Stimulated activated CD4-positive, alpha-beta T cell treated with anti-CD3 and anti-CD28 coated beads, Interleukin-1b, Interleukin-23, amount 100 ng/mL, for 1 hour (primary cell): ENCODE measurements at places on chromosomes 2 and 18.

GRCh38 chr2:217327953-217328621, 468.2 kb upstream of the TNP1 start:
- DNase-seq = no peak

DNA sequence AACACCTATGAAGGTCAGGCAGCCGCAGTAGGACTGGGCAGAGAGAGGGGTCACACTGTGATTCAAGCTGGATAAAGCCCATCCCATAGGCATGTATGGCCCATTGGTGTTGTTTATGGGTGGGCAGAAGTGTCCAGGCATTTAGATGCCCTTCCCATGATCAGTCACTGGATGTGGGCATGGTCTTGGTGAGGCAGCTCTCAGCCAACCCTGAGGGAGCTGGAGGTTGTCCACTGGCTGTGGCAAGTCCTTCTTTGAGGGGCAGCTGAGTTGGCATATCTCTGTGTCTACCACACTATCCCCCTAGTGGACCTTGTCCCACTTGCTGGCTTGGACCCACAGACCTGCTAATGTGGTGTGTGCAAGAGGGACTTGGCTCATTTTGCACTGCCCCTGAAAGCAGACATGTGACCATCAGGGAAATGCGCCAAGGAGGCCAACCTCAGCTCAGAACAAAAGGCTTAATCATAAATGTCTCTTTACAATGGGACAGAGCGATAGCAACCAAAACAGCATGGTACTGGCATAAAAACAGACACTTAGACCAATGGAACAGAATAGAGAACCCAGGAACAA, 82.0 kb downstream of the TMEM17 start:
- no peak for DNase-seq

- DNase-seq = no peak
These were observed 228.7 kb downstream of the IKZF2 start for GRCh38 chr2:212922701-212923100.

DNA sequence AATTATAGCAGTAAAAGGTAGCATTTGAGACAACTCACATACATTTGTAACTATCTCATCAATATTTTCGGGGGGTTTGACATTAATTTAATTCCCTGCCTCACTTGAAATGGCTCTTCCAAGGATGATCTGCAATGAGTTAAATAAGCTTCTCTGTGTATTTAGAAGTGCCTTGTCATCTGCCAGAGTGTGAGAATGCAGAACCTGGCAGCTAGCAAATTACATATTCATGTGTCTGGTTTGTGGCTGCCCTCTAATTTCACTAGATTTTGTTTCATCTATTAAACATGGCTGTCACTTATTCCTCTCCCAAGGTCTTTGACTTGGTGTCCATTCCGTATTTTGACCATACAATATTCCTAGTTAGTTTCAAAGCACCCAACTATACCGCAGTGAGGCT, 158.3 kb upstream of the CAVIN2 start:
- no peak for DNase-seq

DNA sequence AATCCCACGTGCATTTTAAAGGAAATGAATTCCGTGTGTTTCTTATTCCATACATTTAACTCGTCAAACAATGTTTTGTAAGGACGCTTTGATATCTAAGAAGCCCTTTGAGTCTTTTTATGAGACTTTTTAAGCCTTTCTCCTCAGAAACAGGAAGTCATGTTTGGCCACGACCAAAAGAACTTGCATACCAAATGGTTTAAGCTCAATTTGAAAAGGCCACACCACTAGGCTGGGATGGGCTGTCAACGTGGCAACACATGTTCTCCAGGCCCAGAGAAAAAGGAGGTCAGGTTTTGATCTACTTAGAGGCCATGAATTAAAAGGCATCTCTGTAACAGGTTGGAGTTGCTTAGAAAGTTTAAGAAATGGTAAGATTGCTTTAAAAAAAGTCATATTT, 441.8 kb downstream of the CMPK2 start:
- DNase-seq = no peak

DNA sequence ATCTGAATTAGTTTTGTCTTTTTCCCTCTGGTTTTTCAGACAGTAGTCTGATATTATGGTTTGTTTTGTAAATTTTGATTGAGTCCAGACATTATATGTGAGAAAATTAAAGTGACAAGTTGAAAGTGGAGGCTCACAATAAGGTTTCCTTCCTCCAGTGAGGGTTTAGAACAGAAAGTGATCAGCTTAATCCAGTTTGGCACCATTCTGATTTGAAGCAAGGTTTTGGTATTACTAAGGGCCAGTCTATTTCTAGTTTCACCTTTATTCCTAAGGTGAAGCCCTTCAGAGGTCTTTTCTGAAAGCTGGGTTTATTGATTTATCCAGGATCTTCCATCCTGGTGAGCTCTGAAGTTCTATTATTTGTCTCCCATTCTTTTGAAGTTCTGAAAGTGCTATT, 68.7 kb downstream of the CDC42EP3 start:
- DNase-seq = no peak

DNA sequence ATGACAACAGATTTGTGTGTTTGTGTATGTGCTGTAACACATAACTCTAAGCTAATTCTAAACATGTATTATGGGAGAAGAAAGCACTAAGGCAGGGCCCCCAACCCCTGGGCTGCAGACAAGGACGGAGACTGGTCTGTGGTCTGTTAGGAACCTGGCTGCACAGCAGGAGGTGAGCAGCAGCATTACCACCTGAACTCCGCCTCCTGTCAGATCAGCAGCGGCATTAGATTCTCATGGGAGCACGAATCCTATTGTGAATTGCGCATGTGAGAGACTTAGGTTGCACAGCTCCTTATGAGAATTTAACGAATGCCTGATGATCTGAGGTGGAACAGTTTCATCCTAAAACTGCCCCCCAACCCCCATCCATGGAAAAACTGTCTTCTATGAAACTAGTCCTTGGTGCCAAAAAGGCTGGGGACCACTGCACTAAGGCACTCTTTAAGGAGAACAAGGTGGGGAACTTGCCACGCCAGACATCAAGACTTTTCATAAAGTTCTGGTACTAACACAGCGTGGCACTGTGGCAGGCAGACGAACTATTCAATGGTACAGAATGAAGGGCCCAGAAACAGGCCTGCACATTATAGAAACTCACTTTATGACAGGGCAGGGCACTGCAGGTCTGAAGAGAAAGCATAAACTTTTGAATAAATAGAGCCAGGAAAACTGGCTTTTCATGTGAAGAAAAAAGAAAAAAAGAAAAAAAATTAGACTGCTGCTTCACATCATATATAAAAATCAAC, 14.0 kb downstream of the REEP1 start:
- no peak for DNase-seq

- DNase-seq = no peak
These were observed 165.2 kb downstream of the SH3BP4 start for GRCh38 chr2:235116885-235117492.

DNA sequence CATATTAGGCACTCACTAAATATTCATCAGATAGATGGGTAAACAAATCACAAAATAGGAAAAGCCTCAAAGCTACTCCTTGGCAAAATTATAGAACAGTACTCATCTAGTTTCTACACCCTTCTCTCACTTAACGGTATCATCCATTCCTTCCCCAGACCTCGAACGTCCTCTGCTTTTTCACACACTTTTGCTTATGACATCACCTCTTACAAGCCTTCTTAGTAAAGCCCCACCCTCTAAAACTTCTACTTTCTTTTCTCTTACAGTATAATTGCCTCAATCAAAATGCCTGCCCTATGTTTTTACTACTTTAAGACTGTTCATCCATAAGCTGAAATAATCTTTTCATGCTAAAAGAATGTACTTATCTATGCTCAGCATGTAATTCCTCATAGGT, 8.1 kb downstream of the CHN1 start:
- DNase-seq = no peak

DNA sequence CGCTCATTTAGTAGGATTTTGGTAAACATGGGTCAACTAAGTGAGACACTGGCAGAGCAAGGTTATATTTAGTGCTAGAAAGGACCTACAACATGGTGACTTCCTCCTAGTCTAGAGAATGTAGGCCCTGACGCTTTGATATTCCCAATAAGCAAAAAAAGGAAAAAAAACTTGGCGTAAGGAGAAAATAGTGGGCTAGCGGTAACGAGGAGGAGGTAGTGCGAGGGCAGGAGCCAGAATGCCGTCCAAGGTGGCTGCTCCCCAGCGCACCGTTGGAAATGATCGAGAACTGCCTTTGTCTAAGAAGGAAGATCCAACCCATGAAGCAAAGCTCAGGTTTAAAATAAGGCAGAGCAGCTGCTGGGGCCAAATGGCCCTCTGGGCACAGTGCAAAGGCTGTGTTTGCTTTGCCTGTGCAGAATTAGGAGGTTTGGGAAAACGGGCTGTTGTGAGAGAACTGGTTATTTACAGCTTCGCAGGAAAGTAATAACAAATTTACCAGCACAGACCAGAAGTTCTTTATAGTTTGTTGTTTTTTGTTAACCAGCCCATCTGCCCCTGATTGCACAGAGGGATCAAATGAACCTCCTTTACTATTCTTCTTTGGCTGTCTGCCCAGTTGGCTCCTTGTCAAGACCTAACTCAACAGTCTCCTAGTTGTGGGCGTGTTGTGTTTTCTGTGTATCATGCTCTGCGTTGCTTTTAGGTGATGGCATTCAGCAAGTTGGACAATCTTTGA, 86.6 kb downstream of the ITGB1BP1 start:
- no peak for DNase-seq

GRCh38 chr2:43125090-43125998, 101.1 kb downstream of the ZFP36L2 start:
- no peak for DNase-seq

DNA sequence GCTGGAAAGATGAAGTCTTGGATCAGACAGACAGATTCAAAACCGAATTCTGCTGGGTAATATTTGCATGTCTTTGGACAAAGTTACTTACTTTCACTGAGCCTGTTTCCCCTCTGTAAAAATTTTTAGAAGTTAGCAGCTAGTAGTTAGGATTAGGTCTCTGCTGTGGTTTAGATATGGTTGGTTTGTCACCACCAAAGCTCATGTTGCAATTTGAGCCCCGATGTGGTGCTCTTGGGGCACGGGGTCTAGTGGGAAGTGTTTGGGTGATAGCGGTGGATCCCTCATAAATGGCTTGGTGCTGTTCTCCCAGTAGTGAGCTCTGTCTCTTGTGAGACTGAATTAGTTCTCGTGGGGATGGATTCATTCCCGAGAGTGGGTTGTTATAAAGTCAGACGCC, 38.9 kb upstream of the PNO1 start:
- no peak for DNase-seq

DNA sequence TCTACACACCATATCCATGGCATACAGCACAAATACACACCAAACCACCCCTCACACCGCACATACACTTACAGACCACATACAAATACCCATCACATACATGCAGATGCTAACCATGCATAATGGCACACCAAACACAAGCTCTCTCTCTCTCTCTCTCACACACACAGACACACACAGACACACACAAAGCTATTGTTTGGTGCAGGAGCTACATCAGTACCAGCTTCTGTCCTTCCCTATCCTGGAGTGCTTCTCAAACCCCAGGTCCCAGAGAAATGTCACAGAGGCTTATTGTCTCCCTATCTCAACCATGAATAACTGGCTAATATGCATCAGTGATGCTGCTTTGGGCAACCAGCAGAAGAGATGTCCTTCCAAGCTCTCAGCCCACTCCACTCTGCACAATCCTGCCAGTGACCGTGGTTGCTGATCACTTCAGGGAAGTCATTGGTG, 36.5 kb upstream of the ST3GAL5 start:
- DNase-seq = no peak

GRCh38 chr2:164933671-164934189, 21.6 kb downstream of the SLC38A11 start:
- no peak for DNase-seq

DNA sequence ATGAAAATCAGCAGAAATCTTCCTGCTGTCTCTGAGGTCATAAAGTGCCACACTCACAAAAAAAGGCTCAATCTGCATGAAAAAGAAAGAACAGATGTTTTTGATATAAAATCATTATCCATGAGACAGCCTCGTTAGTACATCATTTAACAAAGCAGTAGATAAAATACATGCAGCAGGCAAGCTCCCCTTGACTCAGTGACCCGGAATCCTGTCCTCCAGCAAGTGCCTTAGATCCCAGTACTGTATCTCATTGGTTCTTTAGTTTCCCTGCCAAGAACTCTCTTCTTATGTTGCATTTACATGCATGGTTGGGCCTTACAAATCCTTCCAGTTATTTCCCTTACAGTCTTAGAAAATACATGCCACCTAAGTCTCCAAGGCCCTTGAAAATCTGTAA, 148.9 kb upstream of the CCDC195 start:
- DNase-seq = no peak

- no peak for DNase-seq
These were observed 464.6 kb downstream of the MTX2 start for GRCh38 chr2:176733698-176734430.

GRCh38 chr18:57806201-57806977, 3.3 kb upstream of the ATP8B1 start:
- no peak for DNase-seq
